Kidney epithelial cell (primary cell): ENCODE measurements at places on chromosomes 7 and 10. TPM values are rescaled to one million over a fixed set of nuclear protein-coding genes. Genes with fewer than 3 reads are reported as not detected.

PVRIG gene
- not detected in 2 replicates for total RNA-seq

PTEN gene
- total RNA-seq, result 39.3 and 39.4 TPM in 2 replicates

IGFBP3 gene
- 152 and 162 TPM in 2 replicates for total RNA-seq

CHAT gene
- total RNA-seq, result not detected in 2 replicates

LLCFC1 gene
- not detected in 2 replicates for total RNA-seq

ADAMTS14 gene
- 1.3 and 1.6 TPM in 2 replicates for total RNA-seq

TPST1 gene
- total RNA-seq, result 34.4 and 42.9 TPM in 2 replicates

HTR7 gene
- total RNA-seq, result 0.17 and 2.1 TPM in 2 replicates

GBX1 gene
- not detected in 2 replicates for total RNA-seq

- peak; percentile 54 for DNase-seq
Measured at GRCh38 chr10:112898540-112899390, 51.3 kb upstream of the TCF7L2 start.

- no peak for DNase-seq
Measured at GRCh38 chr10:60819271-60819670, 41.0 kb downstream of the CDK1 start.

DNA sequence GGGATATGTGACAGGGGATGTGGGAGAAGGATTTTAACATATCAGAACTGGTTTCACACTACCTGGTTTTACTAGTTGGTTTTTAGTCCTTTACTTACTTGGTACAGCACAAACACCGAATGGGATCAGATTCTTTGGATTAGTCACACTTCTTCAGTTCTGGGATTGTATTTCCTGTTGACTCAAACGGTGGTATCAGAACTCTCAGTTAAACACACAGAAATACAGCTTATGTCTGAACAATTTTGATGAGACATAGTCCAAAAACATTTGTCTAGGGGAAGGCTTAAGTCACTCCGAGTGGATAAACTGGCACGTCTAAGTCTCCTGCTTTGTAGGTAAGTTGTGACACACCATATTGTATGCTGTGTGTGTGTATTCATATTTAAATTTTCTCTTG is 480.5 kb downstream of the PHTF2 start:
- DNase-seq, result peak; percentile 25

DNA sequence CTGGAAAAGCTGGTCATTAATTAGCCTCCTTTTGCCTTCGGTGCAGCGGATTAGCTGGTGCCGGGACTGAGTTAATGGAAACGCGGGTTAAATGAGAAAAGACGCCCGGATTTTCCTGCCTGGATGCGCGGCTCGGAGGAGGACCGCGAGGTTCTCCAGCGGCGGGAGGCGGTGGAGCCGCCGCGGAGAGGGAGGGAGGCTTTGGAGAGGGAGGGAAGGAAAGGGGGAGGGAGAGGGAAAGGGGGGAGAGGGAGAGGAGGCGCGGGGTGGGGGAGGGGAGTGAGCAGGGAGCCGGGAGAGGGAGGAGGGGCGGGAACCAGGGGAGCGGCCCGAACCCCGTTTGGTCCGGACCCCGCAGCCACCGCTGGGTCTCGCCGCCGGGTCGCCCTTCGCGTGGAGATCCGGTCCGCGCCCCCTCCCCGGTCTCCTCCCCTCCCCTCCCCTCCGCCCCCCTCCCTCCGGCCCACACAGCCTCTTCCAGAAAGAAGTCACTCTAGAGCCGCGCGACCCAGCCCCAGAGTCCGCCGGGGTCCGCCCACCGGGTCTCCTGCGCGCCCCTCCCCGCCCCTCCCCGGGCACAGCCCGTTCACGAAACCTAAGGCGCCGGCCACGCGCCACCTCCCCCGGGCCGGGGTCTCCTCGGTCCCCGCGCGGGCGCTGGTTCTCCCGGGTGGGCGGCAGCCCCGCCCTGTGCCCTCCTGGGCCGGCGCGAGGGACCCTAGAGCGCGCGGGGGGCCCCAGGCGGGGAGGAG is 347.5 kb downstream of the DNAJB6 start:
- DNase-seq, result no peak

GRCh38 chr7:17311952-17312351 is 13.5 kb downstream of the AHR start:
- DNase-seq, result no peak

DNA sequence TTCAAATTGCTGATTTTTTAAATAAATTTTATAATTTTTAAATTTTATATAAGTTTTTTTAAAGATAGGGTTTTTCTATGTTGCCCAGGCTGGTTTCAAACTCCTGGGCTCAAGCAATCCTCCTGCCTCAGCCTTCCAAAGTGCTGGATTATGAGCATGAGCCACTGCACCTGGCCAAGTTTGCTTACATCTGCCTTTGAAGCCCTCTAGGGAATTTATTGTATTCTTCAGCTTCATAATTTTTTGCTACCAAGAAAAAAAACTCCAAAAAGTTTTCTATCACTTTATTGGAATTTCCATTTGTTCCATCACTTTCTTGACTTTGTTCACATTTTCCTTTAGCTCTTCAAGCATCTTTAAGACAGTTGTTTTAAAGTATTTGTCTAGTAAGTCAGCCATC is 3.8 kb upstream of the POLD2 start:
- DNase-seq, result no peak

DNA sequence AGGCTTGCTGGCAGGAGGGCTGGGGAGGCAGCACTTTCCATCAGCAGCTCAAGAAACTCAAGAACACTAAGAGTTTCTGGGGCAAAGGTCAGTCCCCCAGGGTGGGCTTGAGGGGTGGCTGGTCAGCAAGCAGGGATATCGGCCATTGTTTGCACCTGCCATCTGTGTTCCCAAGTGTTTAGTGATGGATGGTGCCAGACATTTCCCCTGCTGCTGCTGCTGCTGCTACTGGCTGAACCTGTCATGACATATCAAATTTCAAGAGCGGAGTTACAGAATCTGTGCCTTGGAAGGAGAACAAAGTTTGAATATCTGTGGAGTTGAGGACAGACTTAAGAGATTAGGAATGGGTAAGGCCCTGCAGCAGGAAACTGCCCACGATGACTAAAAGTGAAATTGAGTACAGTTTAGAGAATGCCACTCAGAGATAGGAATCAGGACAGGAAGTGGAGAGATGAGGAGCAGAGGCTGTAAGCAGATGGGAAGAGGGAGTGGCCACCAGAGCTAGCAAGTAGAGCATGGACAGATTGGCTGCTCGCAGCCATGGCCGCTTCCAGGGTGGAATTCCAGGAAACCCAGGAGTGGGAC is 39.2 kb upstream of the PPP1R3C start:
- no peak for DNase-seq

GRCh38 chr7:42567051-42567450 is 330.0 kb upstream of the GLI3 start:
- no peak for DNase-seq

DNA sequence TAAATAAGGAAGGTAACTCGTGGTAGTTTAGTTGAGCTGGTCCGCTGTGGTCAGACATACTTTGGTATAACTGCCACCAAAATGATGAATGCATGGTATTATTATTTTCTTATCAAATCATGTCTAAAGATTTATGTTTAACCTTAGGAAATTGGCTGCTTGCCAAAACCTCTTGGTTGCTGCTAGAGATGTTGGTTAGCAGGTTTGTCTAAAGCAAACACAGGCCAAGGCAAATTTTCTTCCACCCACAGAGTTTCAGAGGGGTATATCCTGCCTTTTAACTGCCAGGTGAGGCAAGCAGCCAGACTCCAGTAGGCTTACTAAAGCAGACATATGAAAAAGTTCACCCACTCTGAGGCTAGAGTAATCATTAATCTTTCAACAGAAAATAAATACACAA is 101.4 kb downstream of the SEMA3E start:
- peak; percentile 50 for DNase-seq

GRCh38 chr7:148847815-148848734 is 36.0 kb downstream of the EZH2 start:
- no peak for DNase-seq

DNA sequence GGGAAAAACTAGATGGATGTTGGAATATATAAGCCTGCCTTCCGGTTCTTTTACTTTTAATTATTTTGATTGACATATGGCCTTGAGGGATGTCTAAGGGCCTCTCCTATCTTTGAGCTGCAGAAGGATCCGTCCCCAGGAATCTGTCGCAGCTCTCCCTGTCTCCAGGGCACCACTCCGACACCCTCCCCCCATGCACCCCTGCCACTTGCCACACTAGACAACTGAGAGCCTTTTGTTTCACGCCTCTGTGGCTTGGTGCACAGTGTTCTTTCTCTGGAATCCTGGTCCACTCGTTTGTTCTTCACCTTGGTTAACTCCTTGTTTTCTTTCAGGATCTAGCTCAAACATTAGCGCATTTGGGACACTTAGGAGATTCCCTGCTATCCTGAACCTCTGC is 124.1 kb upstream of the EFCAB10 start:
- no peak for DNase-seq

- DNase-seq, result no peak
Measured at GRCh38 chr10:9615189-9615588, 1402.5 kb upstream of the CELF2 start.

DNA sequence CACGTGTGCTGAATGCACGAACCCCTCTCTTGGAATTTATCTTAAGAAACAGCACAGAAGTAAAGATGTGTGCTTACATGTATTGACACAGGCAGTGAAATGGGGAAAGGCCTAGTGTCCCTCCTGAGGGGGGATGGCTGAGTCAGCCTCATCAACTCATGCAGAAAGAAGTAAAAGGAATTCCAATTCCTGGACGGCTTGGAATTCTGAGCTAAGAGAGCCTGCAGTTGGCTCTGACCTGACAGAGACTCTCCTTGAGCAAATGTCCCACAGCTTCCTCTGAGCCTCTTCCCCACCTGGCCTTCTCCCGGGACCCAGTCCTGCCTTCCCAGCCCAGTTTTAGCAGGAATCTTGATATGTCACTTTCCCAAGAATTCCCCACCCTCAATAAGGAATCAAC is 542.4 kb upstream of the ADARB2 start:
- DNase-seq, result peak; percentile 19

DNA sequence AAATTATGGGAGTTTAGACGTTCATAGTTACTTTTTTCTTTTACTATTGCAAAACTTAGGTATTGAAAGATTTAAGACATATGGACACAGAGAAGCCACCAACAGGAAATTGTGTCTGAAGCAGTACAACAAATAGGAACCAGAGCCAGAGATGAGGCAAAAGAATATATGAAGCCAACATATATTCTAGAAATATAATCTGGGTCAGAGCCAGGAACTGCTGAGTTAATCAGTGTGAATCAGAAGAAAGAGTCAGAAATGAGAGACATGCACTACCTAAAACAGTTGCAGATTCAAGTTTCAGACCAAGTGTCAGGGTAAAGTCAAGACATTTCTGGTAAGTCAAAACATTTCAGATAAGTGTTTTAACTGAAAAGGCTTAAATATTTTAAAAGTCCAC is 67.7 kb downstream of the DGKB start:
- no peak for DNase-seq

DNA sequence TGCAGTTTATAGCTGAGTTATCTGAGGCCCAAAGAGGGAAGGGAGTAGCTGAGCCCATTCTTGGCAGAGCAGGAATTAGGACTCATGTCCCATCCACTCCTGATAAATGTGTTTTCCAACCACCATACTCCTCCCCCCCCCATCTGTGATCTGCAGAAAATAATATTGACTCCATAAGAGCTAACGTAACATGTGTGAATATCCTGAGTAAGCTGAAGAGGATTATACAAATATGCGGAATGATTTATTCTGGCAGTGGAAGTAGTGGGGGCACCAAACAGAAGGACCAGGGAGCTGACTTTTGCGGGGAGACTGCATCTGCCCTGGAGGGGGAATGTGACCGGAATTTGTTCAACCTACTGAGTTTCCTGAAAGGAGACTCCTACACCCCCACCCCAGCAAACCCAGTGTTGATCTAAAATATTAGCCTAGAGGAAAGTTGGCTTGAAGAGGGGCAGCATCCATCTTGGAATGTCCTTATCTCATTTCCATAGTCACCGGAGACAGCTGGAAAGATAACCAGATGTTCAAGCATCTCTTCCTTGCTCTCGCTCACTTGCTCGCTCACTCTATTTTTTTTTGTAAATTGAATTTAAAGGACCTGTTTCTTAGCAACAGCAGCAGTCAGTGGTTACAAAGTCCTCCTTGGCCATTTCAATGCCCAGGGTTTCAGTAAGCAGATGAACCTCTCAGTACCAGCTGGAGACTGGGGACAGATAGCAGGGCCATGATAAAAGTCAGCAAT is 114.7 kb downstream of the RPS24 start:
- no peak for DNase-seq

- no peak for DNase-seq
Measured at GRCh38 chr10:62330213-62330612, 44.0 kb upstream of the ZNF365 start.

DNA sequence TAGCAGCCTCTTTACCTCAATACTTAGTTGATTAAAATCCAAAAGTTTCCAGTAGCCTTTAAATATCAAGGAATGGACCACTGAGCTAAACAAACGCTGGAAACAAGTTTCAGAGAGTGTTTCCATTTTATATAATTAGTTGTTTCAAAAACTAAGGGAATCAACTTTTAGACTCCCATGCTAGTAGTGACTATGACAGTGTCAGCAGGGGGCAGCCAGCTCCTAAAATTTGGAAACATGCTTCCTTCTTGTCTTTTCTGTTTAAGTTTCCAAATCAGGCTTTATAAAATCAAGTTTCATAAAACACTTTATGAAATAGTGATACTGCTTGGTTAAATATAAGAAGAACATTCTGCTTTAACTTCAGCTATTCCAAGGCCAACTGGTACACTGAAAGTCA is 138.2 kb upstream of the TMEM229A start:
- DNase-seq, result no peak

DNA sequence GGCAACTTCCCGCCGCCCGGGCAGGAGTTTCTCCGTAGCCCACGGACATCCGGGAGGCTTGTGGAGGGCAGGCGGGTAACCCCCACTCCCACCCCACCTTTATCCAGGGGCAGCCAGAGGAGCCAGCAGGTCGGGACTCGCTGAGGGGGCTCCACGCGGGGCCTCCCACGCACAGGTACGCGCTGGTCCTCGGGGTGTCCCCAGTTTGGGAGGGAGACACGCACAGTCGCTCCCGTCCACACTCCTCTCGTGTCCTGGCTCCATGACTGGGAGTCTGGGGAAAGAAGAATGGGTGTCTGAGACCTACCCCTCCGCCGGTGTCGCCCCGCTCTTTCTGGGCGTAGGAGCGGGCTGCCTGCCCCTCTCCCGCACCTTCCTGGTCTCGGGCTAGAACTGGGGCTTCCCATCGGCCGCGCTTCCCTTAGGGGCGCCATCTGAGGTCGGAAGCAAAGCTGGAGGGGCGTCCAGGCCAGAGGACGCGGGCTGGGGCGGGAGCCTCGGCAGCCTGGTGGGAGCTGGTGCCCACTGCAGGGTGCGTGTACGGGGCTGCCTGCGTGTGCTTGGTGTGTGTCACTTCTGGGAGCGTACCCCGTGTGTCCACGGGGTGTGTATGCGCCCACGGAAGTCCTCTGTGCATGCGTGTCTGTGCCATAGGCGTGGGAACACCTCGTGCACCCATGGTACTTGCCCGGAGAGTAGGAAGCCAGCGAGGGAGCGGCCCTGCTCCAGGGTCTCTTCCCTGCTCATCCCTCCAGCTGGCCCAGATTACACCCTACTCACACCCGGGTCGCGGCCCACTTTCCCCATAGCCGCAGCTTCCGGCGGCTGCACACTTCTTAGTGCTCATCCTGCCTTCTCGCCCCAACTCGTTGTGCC is 73.0 kb upstream of the LEP start:
- DNase-seq, result no peak
